Activated CD4-positive, alpha-beta T cell treated with anti-CD3 and anti-CD28 coated beads for 36 hours (primary cell): ENCODE measurements at places on chromosomes 3 and 15. TPM values are rescaled to one million over a fixed set of nuclear protein-coding genes. Genes with fewer than 3 reads are reported as not detected.

DNA sequence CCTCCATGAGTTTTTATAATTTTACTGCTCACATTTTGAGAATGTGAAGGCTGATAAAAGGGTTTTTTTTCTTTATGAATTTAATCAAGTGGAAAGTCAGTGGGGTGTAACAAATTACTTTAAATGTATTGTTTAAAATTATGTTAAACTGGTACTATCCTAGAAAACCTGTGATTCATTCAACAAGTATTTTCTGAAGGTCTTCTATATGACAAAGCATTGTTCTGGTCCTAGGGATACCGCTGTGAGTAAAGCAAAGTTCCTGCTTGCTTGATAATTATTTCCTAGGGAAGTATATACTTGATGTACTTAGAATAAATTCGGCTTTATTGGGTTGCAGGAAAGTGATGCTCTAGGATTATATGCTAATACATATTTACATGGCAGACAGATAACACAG, 152.8 kb upstream of the GOLGA6L4 start:
- no peak for DNase-seq
- H3K36me3 ChIP-seq, result no peaks in the 10 kb centered on the region
- H3K4me1 ChIP-seq, result peaks cover 14% of the 10 kb centered on the region
- no peak overlapping the region for H3K4me3 ChIP-seq

DNA sequence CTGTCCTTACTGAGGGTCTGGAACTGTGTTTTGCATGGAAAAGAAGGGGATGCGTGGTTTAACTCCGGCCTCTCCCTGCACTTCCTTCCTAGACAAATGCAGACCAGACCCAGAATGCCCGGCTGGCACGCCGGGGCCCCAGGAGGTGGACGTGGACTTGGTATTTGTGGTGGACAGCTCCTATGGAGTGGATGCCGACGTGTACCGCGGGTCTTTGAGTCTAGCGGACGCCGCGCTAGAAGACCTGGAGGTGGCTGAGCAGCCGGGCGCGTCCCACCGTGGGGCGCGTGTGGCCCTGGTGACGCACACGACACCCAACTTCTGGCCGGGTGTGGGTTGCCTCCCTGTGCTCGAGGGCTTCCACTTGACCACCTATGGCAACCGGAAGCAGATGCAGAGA, 81.8 kb upstream of the COL6A5 start:
- H3K4me3 ChIP-seq, result no peak overlapping the region
- no peak for DNase-seq
- peaks cover 4% of the 10 kb centered on the region for H3K4me1 ChIP-seq
- H3K36me3 ChIP-seq, result no peaks in the 10 kb centered on the region
- H3K27me3 ChIP-seq, result no peaks in the 10 kb centered on the region

GRCh38 chr15:43184407-43185124, 637 bp upstream of the CCNDBP1 start:
- peak overlapping the region; percentile 90 for H3K4me3 ChIP-seq
- peak overlapping the region; percentile 94 for H3K27ac ChIP-seq
- no peak for DNase-seq
- H3K36me3 ChIP-seq, result peaks cover 14% of the 10 kb centered on the region

DNA sequence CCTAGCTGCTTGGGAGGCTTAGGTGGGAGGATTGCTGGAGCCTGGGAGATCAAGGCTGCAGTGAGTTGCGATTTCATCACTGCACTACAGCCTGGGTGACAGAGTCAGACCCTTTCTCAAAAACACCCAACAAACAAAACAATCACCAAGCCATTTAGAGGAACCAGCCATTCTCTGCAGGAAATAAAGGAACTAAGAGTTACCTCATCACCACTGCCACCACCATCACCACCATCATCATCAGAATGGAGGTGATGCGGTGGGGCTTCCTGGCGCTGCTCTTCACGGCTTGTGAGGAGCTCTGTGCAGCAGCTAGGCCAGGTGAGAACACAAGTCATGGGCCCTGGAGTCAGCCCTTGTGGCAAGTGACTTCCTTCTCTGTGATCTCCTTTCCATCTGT, 37.7 kb upstream of the KLHL25 start:
- H3K4me3 ChIP-seq, result no peak overlapping the region
- H3K4me1 ChIP-seq, result no peaks in the 10 kb centered on the region
- H3K36me3 ChIP-seq, result no peaks in the 10 kb centered on the region
- no peaks in the 10 kb centered on the region for H3K27me3 ChIP-seq

DNA sequence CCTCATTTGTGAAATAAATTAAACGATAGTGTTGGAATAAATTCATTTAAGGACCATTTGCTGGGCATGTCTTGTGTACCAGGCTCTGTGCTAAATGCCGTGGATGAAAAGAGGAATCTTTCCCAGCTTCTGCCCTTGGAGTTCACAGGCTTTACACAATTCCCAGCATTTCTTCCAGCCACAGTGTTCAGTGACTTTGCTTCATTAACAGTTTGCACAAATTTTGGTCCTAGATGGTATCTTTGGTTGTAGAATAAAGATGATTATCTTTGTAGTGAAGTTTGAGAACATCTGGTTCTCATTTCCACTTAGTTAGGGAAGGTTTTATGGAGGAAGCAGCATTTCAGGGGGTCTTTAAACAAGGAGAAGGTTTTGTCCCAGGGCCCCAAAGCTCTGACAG, 100.1 kb downstream of the LRTM1 start:
- DNase-seq, result no peak
- H3K36me3 ChIP-seq, result no peaks in the 10 kb centered on the region
- no peak overlapping the region for H3K4me3 ChIP-seq
- H3K27me3 ChIP-seq, result no peaks in the 10 kb centered on the region
- H3K27ac ChIP-seq, result no peak overlapping the region

GRCh38 chr3:71582612-71583565, 639 bp downstream of the FOXP1 start:
- peak overlapping the region; percentile 91 for H3K4me3 ChIP-seq
- peak overlapping the region; percentile 95 for H3K27ac ChIP-seq
- H3K4me1 ChIP-seq, result peaks cover 57% of the 10 kb centered on the region
- peaks cover 14% of the 10 kb centered on the region for H3K36me3 ChIP-seq

The RTP4 gene
- 2.0 TPM for total RNA-seq

The FAM107A gene
- total RNA-seq, result not detected
